ELR (cell line): ENCODE measurements at places on chromosomes 12 and 14.

GRCh38 chr14:56514663-56515371 lies 64.8 kb upstream of the TMEM260 start:
- DNase-seq: peak; percentile 43

DNA sequence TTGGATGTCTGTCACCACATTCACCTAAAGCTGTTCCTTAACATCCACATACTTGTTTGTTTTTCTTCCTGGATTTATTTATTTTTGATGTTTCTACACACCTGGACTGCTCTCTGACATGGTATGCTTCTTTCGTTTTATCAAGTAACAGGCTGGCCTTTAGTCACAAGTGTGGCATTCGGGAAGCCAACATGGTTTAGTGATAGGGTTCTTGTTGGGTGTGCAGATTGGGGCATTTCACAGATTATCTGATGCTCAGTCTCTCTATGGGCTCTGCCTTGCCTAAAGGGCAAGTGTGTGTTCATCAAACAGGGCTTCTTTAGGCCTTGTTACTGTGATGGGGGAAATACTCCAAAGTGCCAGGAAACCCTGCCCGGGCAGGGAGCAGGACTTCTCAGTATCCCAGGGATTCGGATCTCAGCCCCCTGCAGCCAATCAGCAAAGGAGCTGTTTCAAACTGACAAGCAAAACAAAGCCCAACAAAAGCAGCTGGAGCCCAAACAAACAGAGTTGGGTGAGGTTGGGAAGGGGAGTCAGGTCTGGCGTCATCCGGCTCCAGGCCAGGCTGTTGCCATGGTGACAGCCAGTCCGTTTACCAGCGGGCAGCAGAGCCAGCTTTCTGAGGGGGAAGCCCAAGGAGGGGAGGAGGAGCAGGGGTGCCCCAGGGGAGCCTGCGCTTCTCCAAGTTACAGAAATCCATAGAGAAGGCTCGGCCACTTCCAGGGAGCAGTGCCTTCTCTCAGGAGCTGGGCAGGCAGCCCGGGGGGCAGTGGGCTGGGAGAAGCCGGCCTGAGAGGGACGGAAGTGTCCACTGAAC lies 31.9 kb downstream of the FOS start:
- DNase-seq: peak; percentile 58

DNA sequence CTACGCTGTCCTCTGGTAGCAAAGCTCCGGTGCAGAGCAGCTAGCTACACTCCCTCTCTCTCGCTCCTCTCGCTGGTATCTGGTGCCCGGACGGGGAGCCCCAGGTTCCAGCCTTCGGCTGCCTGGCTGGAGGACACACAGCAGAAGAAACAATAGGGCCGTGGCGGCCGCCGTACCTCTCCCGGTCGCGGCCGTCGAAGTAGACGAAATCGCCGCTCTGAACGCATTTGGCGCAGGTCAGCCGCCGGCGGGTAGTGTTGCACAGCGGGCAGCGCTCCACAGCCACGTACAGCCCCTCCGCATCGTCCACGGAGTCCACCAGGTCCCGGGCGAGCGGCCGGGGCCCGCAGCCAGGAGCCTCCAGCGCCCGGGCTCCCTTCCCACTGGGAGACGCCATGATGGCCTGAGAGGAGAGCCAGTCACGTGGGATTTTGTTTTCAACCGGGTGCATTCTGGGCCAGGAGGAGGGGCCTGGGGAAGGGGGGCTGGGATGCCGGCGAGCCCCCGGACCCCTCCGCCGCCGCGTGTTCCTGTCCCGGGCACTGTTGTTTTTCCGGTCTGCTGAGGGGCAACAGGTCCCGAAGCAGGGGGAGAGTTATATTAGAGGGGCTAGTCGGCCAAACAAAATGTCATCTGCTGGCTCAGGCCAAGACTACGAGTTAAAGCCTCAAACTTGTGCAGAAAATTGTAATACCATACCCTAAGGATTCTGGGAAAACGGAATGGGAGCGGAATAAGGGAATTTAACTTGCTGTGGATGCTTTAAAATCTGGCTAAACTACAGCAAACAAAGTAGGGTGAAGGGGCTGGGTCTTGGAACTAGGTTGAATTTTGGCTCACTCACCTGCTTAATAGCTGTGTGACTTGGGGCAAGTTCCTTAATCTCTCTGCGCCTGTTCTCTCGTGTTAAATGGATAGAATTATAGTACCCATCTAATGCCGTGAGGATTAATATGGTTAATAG lies at the start of gene ATG14:
TSS of gene ATG14 (minus strand) at position 405 of the 964 bp plus-strand sequence. CDS start at position 397, 8 bp downstream.
- DNase-seq: peak; percentile 91

DNA sequence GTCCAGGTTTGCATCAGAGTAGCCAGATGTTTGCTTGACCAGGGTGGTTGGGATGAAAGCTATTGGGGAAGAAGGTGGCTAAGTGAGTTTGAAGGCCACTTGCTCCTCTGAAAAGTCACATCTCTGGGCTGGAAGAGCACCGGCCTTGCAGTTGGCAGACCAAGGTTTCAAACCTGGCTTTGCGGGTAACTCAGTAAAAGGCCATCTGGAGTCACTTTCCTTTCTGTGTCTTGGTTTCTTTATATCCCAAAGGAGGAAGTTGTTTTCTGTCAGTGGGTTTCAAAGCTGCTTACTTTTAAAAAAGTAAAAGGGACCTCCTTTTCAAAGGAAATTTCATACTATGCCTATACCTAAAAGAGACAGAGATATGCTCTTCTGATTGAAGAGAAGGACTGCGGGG lies 26.2 kb upstream of the CMA1 start:
- no peak for DNase-seq

DNA sequence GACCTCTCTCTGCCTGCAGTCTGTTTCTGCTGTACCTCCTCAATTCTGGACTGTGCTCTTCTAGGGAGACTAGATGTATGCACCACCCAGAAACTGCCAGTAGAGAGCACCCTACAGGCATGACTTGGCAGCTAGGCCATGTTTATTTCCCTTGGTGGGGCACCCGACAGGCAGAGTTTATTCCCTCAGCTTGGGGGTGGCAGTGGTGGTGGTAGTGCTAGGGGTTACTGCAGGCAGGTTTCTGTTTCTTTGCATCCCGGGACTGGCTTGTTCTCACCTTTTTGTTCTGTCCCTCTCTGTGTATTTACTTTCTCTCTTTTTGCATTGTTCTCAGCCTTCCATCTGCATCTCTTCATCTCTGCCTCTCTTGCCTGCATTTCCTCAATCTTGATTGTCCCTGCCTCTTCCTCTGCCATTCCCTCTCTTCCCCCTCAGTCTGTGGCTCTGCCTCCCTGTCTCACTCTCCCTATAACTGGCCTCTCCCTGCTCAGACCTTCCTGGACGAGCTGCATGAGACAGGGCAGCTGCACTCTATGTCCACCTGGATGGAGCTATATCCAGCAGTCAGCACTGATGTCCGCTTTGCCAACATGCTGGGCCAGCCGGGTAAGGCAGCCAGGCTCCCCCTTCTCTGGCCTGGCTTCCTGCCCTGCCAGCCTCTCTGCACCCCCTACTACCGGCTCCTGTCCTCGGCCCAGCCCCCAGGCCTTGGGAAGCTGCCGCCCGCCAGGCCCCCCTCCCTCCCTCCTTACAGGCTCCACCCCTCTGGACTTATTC lies 13.8 kb downstream of the PRPF40B start:
- peak; percentile 81 for DNase-seq

DNA sequence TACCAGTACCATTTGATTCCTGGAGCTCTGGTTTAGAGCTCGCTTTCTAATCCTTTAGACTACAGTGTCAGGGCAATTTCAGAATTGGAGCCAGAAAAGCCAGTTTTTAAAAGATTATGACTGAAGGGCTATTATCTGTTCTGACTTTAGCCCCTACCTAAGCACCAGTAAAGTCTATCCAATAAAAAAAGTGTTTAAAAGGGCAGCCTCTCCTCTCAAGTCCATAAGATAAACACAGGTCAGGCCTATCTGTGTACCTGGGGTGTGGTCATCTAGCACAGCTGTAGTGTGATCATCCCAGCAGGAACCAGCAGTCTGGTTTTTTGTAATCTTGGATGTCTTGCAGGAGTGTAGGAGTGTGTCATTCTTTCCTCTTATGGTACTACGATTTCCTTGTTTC lies 6.6 kb downstream of the APPL2 start:
- DNase-seq: peak; percentile 36
